ENCODE measurements at places on chromosomes 16 and 17. TPM values are rescaled to one million over a fixed set of nuclear protein-coding genes. Genes with fewer than 3 reads are reported as not detected.
A peak's percentile ranks its signal among the peaks of the same experiment; 100 is the strongest.

DNA sequence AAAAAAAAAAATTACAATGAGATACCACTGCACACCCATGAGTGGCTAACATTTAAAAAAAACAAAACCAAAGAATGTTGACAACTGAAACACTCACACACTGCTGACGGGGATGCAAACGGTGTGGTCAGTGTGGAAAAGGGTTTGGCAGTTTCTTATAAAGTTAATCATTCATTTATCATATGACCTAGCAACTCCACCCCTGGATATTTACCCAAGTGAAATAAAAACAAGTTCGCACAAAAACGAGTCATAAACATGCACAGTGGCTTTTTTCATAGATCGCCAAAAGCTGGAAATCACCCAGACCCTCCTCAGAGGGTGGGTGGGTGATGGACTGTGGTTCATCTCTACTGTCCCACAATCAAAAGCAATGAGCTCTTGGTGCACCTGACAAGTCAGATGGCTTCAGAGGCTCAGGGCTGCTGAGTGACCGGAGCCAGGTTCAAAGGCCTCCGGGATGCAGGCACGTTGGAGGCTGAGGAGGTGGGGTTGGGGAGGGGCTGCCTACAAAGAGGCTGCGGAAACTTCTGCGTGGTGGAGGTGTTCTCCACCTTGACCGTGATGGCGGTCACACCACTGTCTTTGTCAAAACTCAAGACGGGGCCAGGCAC, 14.2 kb downstream of the RAB40B start:
- no peak overlapping the region for H3K4me3 ChIP-seq
- no peak for DNase-seq
- no peaks in the 10 kb centered on the region for H3K36me3 ChIP-seq
- H3K27me3 ChIP-seq: no peaks in the 10 kb centered on the region

DNA sequence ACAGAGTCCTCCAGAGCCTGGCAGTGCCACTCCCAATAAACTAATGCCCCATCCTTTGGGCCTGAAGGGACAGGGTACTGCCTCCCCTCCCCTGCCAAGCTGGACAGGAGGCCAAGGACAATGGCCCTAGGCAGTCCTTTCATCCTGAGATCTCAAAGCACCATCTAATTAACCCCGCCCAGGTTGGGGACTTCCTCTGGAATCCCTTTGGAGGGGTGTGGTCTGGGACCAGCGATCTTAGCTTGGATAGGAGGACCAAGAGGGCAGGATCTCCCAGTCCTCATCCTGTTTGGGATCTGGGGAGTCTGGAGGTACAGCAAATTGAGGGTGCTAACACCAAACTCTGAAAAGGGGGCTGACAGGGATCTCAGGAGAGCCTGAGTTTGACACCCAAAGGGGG, 18.2 kb upstream of the SP6 start:
- no peak overlapping the region for H3K27ac ChIP-seq
- H3K36me3 ChIP-seq: no peaks in the 10 kb centered on the region
- H3K4me3 ChIP-seq: no peak overlapping the region
- H3K27me3 ChIP-seq: no peaks in the 10 kb centered on the region
- peaks cover 47% of the 10 kb centered on the region for H3K4me1 ChIP-seq

DNA sequence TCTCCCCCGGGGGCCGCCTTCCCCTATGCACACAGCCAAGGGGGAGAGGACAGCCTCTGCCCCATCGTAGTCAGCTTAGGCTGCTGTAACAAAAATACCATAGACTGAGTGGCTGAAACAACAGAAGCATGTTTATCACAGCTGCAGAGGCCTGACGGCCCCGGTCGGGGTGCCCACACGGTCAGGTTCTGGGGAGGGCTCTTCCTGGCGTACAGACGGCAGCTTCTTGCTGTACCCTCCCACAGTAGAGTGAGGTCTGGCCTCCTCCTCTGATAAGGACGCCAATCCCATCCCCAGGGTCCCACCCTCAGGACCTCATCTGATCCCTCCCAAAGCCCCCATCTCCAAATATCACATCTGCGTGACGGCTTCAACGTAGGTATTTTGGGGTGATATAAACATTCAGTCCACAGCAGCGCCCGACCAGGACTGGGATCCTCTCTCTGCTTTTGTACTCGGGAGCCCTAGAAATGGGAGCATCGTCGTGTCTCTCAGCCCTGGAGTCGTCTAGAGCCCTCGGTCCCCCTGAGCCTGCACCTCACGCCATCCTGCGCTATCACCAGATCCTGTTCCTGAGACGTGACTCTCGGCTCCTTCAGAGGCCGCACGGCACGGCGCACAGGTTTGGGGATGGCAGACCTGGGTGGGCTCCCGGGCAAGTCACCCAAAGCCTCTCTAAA, 67.8 kb downstream of the RPH3AL start:
- H3K4me3 ChIP-seq: no peak overlapping the region
- no peaks in the 10 kb centered on the region for H3K36me3 ChIP-seq
- DNase-seq: peak; percentile 1
- H3K27me3 ChIP-seq: peaks cover 4% of the 10 kb centered on the region
- H3K27ac ChIP-seq: no peak overlapping the region
- H3K4me1 ChIP-seq: no peaks in the 10 kb centered on the region

DNA sequence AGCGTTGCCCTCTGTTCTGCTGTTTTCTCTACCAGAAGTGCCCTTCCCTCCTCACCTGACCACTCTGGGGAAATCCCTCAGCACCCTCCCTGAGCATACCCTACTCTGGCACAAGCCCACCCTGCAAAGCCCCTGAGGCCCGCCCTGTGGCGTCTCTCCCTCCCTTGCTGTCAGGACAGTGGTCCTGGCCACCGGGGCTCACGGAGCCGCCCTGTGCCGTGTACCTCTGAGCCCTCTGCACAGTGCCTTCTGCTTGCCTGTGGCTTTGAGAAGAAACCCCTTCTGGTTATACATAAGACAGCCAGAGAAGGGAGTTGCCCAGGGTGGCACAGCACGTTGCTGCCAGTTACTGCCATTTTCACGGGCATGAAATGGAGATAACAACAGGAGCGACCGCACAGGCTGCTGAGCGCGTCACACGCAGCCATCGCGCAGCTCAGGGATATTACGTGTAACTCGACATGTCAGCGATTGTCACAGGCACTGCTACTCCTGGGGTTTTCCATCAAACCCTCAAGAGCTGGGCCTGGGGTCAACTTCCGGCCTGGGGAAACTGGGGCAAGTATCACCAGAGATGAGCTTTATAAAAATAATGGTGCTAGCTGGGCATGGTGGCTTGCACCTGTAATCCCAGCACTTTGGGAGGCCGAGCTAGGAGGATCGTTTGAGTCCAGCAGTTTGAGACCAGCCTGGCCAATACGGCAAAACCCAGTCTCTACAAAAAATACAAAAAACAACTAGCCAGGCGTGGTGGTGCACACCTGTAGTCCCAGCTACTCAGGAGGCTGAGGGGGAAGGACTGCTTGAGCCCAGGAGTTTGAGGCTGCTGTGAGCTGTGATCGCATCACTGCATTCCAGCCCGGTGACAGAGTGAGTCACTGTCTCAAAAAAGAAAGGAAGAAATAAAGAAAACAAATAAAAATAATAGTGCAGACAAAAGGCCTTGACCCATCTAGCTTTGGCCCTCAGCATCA, 14.8 kb downstream of the SCGB1C2 start:
- H3K4me3 ChIP-seq: no peak overlapping the region
- no peak for DNase-seq
- peaks cover 14% of the 10 kb centered on the region for H3K27me3 ChIP-seq
- no peak overlapping the region for H3K27ac ChIP-seq
- H3K36me3 ChIP-seq: no peaks in the 10 kb centered on the region

GRCh38 chr17:80455336-80455710, 21.1 kb downstream of the NPTX1 start:
- H3K36me3 ChIP-seq: no peaks in the 10 kb centered on the region
- peaks cover 15% of the 10 kb centered on the region for H3K4me1 ChIP-seq
- no peak for DNase-seq
- no peaks in the 10 kb centered on the region for H3K27me3 ChIP-seq
- H3K4me3 ChIP-seq: peak overlapping the region; percentile 69
- peak overlapping the region; percentile 71 for H3K27ac ChIP-seq

GRCh38 chr16:35750701-35751104, 2291.3 kb downstream of the TP53TG3F start:
- H3K4me1 ChIP-seq: peaks cover 4% of the 10 kb centered on the region
- H3K27me3 ChIP-seq: no peaks in the 10 kb centered on the region
- no peaks in the 10 kb centered on the region for H3K36me3 ChIP-seq

DNA sequence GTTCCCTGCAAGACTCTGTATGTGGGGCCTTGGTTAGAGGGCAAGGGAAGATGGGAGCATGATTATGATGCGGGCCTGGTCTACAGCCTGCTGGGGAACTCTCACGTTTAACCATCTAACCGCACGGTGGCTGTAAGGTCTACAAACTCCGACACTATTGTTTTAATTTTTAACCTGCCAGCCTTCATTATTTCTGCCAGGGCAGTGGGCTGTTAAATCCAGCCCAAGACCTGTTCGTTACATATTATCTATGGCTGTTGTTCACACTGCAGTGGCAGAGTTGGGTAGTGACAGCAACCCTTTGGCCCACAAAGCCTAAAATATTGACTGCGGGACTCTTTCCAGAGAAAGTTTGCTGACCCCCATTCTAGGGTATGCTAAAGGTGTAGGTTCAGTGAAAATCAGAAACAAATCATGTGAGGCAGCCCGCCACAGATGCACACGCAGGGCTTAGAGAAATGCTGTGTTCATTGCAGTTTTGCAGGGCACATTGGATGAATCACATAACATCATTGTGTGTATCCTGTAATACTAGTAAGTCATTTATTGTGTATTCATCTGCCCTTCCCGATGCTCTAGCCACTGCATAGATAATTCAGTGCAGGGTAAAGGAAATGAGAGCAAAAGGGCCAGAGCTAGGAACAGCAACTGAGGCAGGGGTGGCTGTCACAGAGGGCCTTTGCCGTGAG, 14.3 kb downstream of the SNX29 start:
- H3K4me1 ChIP-seq: no peaks in the 10 kb centered on the region
- DNase-seq: no peak
- no peaks in the 10 kb centered on the region for H3K36me3 ChIP-seq
- no peaks in the 10 kb centered on the region for H3K27me3 ChIP-seq
- H3K27ac ChIP-seq: no peak overlapping the region

DNA sequence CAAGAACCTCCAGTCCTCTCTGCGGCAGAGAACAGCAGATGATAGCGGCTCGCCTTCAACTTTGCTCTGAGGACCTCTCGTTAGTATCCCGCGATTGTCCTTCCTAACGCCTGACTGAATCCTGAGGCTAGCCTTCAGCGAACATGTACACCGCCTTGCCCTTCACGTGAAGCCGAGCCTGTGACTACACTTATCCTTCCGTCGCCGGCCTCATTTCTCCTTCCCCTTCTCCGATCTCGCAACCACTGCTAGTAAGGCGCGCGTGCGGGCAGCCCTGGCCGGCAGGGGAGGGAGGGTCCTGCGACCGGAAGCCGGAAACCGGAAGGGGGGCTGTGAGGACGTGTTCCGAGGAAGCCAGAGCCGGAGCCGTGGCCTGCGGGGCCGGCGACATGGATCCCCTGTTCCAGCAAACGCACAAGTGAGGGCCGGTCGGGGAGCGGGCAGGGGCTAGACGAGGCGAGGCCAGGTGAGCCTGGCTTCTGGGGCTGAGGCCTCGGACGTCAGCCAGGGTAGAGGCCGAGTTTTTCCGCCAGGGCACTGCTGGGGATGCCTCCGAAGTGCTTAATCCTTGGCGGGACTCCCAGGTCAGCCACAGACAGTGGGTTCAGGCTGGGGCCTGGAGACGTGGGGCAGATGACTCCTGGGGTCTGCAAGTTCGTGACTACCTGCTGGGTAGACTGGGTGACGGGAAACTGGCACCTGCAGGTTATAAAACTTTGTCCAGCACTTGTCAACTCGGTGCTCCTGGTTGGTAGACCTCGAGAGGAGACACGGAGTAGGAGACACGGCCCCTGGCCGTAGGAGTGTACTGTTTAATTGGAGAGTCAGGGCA, at the start of gene GOSR2:
Gene GOSR2, plus strand, starts transcription at position 357 of the 832 bp plus-strand sequence. Its CDS starts 33 bp downstream, at position 390.
- peaks cover 11% of the 10 kb centered on the region for H3K36me3 ChIP-seq
- H3K4me3 ChIP-seq: peak within 1 kb of the TSS; percentile 89
- DNase-seq: peak; percentile 76
- peaks cover 12% of the 10 kb centered on the region for H3K4me1 ChIP-seq

- no peaks in the 10 kb centered on the region for H3K4me1 ChIP-seq
- peaks cover 7% of the 10 kb centered on the region for H3K36me3 ChIP-seq
Measured at GRCh38 chr16:68047987-68048386, 24.9 kb downstream of the DUS2 start.

- no peak overlapping the region for H3K4me3 ChIP-seq
- H3K36me3 ChIP-seq: no peaks in the 10 kb centered on the region
- no peak for DNase-seq
- no peak overlapping the region for H3K27ac ChIP-seq
- no peaks in the 10 kb centered on the region for H3K27me3 ChIP-seq
- H3K4me1 ChIP-seq: no peaks in the 10 kb centered on the region
Measured at GRCh38 chr16:50305441-50306061, 39.2 kb downstream of the ADCY7 start.

RHOT2 gene
- 143 TPM for total RNA-seq

CTRL gene
- 1.7 TPM for total RNA-seq

RIPOR1 gene
- 113 TPM for total RNA-seq

AATK gene
- 2.4 TPM for total RNA-seq

ADGRG3 gene
- not detected for total RNA-seq

ATP2C2 gene
- 11.9 TPM for total RNA-seq

LGALS9B gene
- total RNA-seq: 9.8 TPM

PRAC2 gene
- not detected for total RNA-seq

KRTAP3-1 gene
- not detected for total RNA-seq
